Coronary artery (tissue), 2 donors: ENCODE measurements at places on chromosomes 6 and 20.

GRCh38 chr20:52789716-52790115 lies 182.4 kb upstream of the TSHZ2 start:
- no peak for DNase-seq

- DNase-seq, result no peak
Observed at GRCh38 chr6:107021446-107022185, 6.4 kb upstream of the MTRES1 start.

DNA sequence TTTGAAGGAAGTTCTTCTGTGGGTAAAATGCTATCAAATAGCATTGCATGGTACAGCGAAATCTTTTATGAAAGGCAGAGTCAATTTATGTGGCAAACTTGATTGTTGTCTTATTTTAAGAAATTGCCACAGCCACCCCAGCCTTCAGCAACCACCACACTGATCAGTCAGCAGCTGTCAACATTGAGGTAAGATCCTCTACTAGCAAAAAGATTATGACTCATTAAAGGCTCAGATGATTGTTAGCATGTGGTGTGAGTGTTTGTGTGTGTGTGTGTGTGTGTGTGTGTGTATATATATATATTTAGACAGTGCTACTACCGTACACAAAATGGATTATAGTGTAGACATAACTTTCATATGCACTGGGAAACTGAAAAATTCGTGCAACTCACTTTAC lies 27.8 kb downstream of the LRRN4 start:
- no peak for DNase-seq

DNA sequence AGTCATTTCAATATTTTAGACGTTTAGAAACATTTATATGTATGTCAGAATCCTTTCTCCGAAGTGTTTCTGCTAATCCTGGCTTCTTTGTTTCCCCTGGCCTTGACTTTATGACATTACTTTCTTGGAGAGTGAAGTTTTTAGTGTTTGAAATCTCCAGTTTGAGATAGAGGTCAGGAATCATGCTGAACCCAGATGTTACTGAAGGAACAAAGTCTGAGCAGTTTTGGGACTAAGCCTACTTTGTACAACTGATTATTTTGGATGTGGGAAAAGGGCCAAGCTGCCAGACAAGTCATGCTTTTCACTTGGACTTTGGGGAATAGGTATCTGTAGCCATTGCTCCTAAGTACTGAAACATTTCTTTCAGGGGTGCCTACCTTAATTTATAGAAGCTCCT lies 2.3 kb downstream of the RNF144B start:
- DNase-seq, result no peak

DNA sequence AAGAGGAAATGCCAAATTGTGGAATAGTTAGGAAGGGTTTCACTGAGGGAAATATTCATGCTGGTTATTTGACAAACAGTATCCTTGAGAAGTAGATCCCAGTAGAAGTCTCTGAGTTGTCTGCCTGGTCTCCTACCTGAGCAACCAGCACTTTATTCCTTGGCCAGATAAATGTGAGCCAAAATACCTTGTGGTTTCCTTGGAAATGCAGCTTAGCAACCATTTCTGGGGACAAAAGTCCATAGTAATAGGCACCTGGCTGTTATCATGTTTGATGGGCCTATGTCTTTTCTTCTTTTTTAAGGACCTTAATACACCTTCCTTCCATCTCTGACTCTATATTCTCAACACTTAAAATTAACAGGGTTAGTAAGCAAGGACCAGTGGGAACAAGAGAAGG lies 217.1 kb upstream of the MARCKS start:
- DNase-seq, result no peak

GRCh38 chr20:41861772-41862422 lies 243.7 kb upstream of the CHD6 start:
- DNase-seq, result no peak

DNA sequence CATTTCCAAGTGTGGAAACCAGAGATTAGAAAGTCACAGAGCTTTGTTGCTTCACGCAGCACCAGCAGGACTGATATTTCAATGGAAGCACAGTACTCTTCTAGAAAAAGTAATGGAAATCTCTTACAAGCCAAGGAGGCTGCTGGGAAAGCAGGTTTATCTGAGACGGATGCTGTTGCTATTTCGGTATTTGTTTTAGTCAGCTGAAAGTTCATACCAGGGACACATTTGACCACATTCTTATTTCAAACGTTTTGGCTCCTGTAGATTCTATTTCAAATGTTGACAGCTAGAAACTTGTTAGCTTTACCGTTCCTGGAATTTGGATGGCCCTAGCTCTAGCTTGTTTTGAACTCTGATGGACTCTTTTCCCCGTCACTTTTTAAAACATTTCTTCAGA lies 3.7 kb upstream of the TMEM242 start:
- no peak for DNase-seq

DNA sequence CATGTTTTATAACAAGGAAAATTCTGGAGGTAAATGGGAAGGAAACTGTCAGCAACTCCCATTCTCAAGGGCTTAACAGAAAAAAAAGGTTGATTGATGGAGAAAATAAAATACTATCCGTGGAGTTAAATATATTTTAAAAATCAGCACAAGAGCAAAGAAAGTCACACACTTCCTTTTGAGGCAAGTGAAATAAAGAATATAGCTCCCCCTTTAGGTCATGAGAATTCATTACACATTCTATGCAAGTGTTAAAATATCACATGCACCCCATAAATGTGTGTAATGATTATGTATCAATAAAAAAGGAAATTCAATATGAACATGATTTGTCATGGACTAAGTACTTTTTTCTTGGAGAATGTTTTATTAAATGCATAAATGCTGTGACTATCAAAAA lies 349.2 kb downstream of the TPBG start:
- no peak for DNase-seq

DNA sequence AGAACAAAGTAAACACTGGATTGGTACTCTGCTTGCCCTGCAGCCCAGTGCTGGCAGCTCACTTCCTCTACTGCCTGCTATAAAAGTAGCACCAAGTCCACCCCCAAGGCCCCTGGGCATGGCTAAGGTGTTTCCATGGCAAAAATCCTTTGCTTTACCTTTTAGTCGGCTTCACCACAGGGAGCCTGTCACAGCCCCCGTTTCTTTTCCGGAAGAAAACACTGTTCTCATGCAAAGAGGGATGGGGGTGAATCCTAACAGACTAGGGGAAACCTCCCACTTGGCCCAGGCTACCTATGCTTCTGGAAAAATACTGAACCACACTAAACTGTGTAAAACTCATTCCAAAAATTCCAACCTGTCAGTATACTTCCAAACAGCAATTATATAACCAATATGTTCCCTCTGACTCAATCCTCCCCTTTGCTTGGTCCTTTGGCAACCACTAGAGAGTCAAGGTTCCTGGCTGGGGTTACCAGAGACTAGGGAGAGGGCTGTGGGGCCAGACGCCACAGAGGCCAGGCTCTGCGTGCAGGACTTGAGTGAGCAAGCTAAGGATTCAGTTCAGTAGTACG lies 16.1 kb downstream of the PPIL1 start:
- DNase-seq, result no peak

GRCh38 chr6:87093199-87093598 lies 1.7 kb downstream of the CGA start:
- DNase-seq, result no peak

DNA sequence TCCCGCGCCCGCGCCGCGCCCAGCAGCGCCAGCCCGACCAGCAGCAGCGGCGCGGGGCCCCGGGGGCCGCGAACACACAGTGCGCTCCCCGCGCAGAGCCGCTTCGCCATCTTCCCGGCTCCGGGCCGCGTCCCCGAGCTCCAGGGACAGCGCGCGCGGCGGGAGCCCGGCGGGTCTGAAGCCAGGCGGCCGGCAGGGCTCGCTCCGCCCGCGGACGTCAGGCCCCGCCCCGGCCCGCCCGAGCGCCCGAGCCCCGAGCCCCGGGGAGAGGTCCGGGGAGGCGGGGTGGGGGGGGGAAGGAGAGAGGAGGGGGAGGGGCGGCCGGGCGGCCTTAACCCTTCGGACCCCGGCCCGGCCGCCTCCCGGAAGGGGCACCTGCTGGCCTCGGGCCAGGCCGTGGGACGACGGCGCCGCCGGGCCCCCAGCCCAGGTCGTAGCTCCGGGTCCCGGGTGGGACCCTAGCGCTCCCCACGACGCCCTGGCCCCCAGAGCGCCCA lies at the start of gene LAMA5:
TSS of gene LAMA5 (minus strand) at position 177 of the 497 bp plus-strand sequence. CDS start at position 110, 67 bp downstream.
- DNase-seq, result no peak

DNA sequence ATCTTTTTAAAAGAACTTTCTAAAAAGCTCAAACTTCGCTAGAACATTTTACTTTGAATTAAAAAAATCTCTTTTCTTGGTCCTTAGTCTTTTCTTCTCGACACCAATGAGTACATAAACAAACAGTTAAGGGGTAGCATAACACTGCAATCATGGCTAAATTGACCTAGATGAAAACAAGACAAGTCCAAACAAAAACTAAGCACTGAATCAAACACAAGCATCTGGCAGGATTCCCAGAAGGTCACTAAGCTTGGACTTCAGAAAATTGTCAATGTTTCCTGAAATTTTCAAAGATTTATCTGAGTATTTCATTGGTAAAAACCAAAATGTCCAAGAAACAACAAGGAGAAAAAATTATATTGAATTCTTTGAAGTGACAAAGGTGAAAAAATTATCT lies 5.0 kb downstream of the COL21A1 start:
- DNase-seq, result no peak

GRCh38 chr6:43450699-43451131 lies 4.6 kb downstream of the DLK2 start:
- no peak for DNase-seq

DNA sequence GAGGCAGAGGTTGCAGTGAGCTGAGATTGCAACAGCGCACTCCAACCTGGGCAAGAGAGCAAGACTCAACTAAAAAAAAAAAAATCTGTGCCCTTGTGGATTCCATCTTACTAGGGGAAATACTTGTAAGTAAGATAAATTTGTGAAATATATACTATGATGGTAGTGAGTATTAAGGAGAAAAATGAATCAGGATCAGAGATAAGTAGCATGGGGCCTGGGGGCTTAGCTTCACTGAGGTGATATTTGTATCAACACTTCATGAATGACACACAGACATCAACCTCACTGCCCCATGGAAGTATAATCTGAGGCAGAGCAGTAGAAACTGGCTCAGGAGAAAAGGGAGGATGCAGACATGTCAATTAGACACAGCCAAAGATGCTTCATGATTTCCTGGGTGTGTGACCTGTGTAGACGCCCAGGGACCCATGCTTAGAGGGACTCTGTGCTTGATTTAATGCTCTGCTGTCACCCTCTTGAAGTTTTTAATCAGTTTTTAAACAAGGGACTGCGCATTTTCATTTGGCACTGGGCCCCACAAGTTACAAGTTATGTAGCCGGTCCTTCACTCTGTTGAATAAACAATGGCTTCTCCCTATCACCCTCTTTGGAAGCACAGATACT lies 41.9 kb downstream of the PCNA start:
- no peak for DNase-seq

GRCh38 chr6:134436281-134436815 lies 118.4 kb upstream of the SGK1 start:
- DNase-seq, result no peak
